ENCODE measurements at places on chromosomes 7 and 10.

GRCh38 chr7:150897502-150898474 lies 45.5 kb downstream of the AOC1 start:
- H3K27ac ChIP-seq, result no peak overlapping the region
- H3K36me3 ChIP-seq, result no peaks in the 10 kb centered on the region
- DNase-seq, result no peak
- peaks cover 10% of the 10 kb centered on the region for H3K4me1 ChIP-seq

DNA sequence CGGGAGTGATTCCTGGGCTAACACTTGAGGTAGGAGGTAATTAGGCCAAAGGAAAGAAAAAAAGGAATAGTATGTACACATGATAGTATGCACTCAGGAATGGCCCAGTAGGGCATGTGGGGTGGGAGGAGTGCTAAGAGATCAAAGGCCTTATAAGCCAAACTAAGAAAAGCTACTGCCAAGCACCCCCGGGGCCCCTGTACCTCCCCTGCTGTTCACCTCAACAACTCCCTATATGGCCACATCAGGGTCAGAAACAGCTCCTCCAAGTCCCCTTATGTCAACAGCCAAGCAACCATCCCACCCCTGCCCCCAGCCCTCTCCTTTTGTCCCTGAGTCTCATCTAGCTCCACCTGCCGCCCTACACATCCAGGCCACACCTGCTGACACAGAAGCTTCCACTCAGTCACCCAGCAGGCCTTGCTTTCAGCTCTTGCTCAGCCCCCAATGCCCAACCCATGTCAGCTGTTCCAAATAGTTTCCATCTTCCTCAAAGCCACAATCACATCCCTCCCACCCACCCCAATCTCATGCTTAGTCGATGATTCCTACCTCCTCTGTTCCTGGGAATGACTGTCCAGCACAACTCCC lies 80.2 kb downstream of the SORBS1 start:
- no peaks in the 10 kb centered on the region for H3K36me3 ChIP-seq

DNA sequence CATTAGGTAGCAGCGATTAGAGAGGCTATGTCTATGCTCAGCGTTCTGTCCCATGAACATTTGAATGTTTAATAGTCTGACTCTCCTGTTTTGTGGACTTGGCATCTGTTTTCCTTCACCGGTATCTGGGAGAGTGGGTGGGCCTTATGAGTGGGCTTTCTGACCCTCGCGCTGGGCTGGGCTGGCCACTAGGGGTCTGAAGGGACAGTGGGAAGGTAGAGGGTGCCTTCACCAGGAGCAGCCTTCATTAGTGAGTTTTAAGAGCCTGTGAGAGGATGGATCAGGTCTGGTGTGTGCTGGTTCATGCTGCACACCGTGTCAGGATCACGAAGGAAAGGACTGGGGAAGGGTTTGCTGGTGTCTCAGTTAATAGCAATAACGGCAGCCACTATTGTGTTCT lies 33.4 kb downstream of the DCLRE1A start:
- H3K4me1 ChIP-seq, result no peaks in the 10 kb centered on the region
- H3K27me3 ChIP-seq, result no peaks in the 10 kb centered on the region
- H3K4me3 ChIP-seq, result no peak overlapping the region
- DNase-seq, result no peak

GRCh38 chr7:117808341-117808757 lies 64.9 kb downstream of the CTTNBP2 start:
- no peaks in the 10 kb centered on the region for H3K27me3 ChIP-seq
- H3K4me1 ChIP-seq, result peaks cover 29% of the 10 kb centered on the region
- no peak overlapping the region for H3K4me3 ChIP-seq
- peak overlapping the region; percentile 14 for H3K27ac ChIP-seq

DNA sequence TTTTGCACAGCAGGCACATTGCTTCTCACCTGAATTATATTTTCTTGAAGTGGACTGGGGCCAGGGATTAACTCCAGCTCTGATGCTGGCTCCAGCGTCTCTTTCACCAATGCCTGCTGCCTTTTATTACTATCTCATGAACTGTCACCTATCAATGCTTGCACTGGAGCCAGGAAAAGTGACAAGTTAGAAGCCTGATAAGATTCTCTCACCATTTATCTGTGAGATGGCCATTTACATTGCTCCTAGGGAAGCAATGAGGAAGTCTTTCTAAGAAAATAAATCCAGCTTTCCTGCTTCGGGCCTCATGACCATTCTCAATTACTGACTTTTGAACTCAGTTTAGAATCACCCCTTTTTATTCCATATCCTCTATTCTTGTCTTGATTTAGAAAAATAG lies 48.5 kb upstream of the LRRTM3 start:
- H3K27ac ChIP-seq, result no peak overlapping the region
- H3K4me3 ChIP-seq, result no peak overlapping the region
- H3K36me3 ChIP-seq, result no peaks in the 10 kb centered on the region
- no peak for DNase-seq
- no peaks in the 10 kb centered on the region for H3K27me3 ChIP-seq
- H3K4me1 ChIP-seq, result no peaks in the 10 kb centered on the region

All from astrocyte (in vitro differentiated cells and primary cell).